ENCODE measurements at places on chromosomes 4 and X. TPM values are rescaled to one million over a fixed set of nuclear protein-coding genes. Genes with fewer than 3 reads are reported as not detected.

TASL gene
- total RNA-seq = 0.75 TPM

HOPX gene
- total RNA-seq = 5.9 TPM

FAM9C gene
- not detected for total RNA-seq

SSX4 gene
- not detected for total RNA-seq

AFF2 gene
- total RNA-seq = 5.9 TPM

CLNK gene
- total RNA-seq = 0.17 TPM

NEK1 gene
- 9.5 TPM for total RNA-seq

DGAT2L6 gene
- total RNA-seq = not detected

BRS3 gene
- not detected for total RNA-seq

AGA gene
- 14.6 TPM for total RNA-seq

- H3K36me3 ChIP-seq = no peaks in the 10 kb centered on the region
- H3K4me1 ChIP-seq = peaks cover under 1% of the 10 kb centered on the region
- no peak overlapping the region for H3K4me3 ChIP-seq
Measured at GRCh38 chrX:152918707-152919106, 20.8 kb downstream of the ZNF185 start.

DNA sequence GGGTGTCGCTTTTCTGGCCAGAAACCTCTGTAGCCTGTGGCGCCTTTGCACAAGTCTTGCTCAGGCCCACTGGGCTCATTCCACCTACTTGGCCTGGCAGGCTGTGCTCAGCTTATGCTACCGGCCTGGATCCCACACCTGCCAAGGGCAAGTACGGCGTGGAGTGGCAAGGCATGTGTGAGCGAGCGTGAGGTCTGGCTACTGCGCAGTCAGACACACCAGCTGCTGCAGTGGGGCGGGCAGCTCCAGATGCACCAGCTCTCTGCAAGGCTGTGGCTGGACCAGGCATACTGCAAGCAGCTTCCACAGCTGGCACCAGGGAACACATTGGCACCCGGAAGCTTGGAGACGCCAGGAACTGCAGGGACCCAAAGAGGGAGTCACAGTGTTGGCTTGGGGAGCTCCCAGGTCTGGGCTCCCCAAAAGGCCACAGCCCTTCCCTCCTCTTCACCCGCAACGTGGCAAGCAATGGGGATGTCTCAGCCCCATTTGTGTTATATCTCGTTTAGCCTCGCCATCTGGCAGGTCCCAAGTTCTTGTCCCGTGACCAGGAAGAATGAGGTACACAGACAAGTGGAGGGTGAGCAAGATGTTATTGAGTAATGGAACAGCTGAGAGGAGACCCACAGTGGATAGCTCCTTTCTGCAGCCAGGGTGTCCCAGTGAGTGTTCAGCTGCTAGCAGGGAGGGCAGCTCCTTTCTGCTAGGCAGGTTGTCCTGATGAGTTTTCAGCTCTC, 3.8 kb upstream of the FBXW7 start:
- no peak for DNase-seq
- no peaks in the 10 kb centered on the region for H3K27me3 ChIP-seq
- no peak overlapping the region for H3K27ac ChIP-seq
- no peak overlapping the region for H3K4me3 ChIP-seq

DNA sequence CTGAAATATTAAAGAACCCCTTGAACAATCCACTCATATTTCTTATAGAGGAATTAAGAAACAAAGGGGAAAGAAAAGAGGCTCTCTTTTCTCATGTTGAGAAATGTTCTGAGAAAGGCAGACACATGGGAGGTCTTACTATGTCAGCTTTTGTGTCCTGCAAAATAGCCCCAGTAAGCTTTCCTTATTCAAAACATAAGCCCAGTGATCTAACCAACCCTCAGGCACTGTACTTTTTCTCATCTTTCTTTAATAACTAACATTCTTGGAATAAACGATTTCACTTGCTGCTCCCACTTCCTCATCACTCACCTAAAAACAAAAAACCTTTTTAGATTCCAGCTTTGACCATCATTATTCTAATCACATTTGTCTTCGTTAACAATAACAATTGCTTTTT, 115.9 kb downstream of the GLRA3 start:
- no peaks in the 10 kb centered on the region for H3K27me3 ChIP-seq
- no peak overlapping the region for H3K27ac ChIP-seq
- no peak for DNase-seq
- no peaks in the 10 kb centered on the region for H3K36me3 ChIP-seq
- H3K4me1 ChIP-seq = no peaks in the 10 kb centered on the region

- H3K4me1 ChIP-seq = peaks cover 41% of the 10 kb centered on the region
- H3K4me3 ChIP-seq = peak within 1 kb of the TSS; percentile 69
- DNase-seq = peak; percentile 58
- H3K27ac ChIP-seq = peak within 1 kb of the TSS; percentile 74
- H3K27me3 ChIP-seq = no peaks in the 10 kb centered on the region
Measured at GRCh38 chrX:40097504-40098263, at the start of gene BCOR. Gene BCOR (minus strand): TSS chrX:40097958. CDS start chrX:40077929, 20,029 bp downstream.

DNA sequence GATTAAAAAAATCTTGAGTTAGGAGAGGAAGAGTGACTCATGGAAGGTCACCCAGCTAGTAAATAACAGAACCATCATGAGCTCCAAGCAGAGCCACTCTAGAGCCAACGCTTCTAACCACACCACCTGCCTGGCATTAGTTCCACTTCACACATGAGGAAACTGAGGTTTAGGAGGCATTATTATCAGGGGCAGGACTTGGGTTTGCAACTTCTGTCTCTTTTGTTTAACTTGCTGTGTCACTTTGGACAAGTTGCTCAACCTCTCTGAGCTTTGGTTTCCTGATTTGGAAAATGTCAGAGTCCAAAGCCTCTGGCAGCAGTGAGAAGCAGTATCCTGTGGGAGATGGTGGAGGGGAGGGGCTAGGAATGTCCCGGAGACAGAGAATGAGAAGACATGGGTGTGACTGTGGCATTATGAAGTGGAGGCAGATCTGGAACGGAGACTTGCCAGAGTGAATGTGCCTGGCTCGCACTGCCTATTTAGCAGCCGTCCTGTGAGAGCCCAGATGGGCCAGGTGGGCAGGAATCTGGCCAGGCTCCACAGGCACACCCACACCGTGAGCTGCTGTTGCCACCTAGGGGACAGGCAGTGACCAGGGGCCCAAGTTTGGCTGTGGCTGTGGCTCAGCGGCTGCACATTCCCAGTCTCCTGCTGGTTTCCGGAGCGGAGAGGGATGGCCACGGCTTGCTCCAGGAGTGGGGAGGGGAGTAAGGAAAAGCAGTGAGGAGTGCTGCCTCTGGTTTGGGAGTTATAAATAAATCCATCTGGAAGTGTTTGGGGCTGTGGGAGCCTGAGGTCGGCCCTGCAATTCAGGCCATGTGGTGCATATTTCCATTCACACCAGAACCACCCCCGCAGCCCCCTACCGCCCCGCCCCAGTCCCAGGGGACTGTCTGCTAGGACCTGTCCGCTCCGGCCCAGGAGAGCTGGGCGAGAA, 93.4 kb downstream of the NHSL2 start:
- H3K36me3 ChIP-seq = no peaks in the 10 kb centered on the region
- no peak overlapping the region for H3K4me3 ChIP-seq
- DNase-seq = no peak
- no peaks in the 10 kb centered on the region for H3K27me3 ChIP-seq

DNA sequence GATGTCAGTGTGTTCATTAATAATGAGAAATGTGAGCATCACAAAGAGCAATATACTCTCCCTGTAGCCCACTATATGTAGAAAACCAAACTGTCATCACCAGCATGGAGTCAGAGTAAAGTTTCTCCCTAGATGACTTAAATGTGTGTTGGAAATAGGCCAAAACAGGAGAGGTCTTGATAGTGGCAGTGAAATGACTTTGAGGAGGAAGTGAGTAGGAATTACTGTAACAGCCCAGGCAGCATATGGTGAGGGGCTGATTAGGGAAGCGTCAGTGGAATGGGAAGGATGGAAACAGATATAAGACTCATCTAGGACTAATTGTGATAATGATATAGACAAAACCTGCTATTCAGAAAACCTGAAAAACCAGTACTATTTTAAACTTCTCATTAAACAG, 83.9 kb downstream of the ATXN3L start:
- DNase-seq = no peak
- no peaks in the 10 kb centered on the region for H3K36me3 ChIP-seq
- no peaks in the 10 kb centered on the region for H3K4me1 ChIP-seq
- no peak overlapping the region for H3K4me3 ChIP-seq
- no peaks in the 10 kb centered on the region for H3K27me3 ChIP-seq
- no peak overlapping the region for H3K27ac ChIP-seq

GRCh38 chrX:68115371-68115770, 317.9 kb downstream of the OPHN1 start:
- H3K27me3 ChIP-seq = no peaks in the 10 kb centered on the region
- H3K4me1 ChIP-seq = no peaks in the 10 kb centered on the region
- no peak overlapping the region for H3K27ac ChIP-seq
- no peak for DNase-seq
- H3K4me3 ChIP-seq = no peak overlapping the region

GRCh38 chr4:24278693-24279092, 305.7 kb downstream of the DHX15 start:
- no peaks in the 10 kb centered on the region for H3K27me3 ChIP-seq
- DNase-seq = no peak
- no peaks in the 10 kb centered on the region for H3K36me3 ChIP-seq
- H3K4me1 ChIP-seq = no peaks in the 10 kb centered on the region
- H3K4me3 ChIP-seq = no peak overlapping the region
- no peak overlapping the region for H3K27ac ChIP-seq

- no peaks in the 10 kb centered on the region for H3K36me3 ChIP-seq
- H3K4me3 ChIP-seq = no peak overlapping the region
- H3K4me1 ChIP-seq = no peaks in the 10 kb centered on the region
- no peak for DNase-seq
- no peak overlapping the region for H3K27ac ChIP-seq
Measured at GRCh38 chr4:8506006-8506372, 65.4 kb downstream of the TRMT44 start.

DNA sequence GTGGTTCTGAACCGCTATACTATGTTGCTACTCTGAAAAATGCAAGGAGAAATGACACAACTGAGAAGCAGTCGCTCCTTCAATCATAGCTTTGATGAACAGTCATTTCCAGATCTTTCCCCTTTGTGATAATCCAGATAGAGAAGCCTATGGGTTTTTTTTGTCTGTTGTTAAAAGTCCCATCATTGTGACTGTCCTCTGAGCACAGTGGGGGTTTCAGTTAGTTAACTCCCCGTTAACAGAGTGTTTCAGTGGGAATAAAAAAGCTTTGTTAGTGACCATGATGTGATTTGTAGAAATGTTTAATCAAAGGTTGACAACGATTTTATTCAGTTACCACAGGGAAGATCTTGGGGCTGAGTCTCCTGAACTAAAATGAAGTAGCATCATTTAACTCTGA, 176.2 kb upstream of the MAOA start:
- no peak for DNase-seq
- no peaks in the 10 kb centered on the region for H3K27me3 ChIP-seq
- H3K27ac ChIP-seq = no peak overlapping the region

- H3K27ac ChIP-seq = no peak overlapping the region
- H3K27me3 ChIP-seq = peaks cover 40% of the 10 kb centered on the region
- H3K36me3 ChIP-seq = no peaks in the 10 kb centered on the region
- peaks cover 5% of the 10 kb centered on the region for H3K4me1 ChIP-seq
- no peak for DNase-seq
- no peak overlapping the region for H3K4me3 ChIP-seq
Measured at GRCh38 chr4:78553043-78553396, 1.4 kb downstream of the ANXA3 start.

DNA sequence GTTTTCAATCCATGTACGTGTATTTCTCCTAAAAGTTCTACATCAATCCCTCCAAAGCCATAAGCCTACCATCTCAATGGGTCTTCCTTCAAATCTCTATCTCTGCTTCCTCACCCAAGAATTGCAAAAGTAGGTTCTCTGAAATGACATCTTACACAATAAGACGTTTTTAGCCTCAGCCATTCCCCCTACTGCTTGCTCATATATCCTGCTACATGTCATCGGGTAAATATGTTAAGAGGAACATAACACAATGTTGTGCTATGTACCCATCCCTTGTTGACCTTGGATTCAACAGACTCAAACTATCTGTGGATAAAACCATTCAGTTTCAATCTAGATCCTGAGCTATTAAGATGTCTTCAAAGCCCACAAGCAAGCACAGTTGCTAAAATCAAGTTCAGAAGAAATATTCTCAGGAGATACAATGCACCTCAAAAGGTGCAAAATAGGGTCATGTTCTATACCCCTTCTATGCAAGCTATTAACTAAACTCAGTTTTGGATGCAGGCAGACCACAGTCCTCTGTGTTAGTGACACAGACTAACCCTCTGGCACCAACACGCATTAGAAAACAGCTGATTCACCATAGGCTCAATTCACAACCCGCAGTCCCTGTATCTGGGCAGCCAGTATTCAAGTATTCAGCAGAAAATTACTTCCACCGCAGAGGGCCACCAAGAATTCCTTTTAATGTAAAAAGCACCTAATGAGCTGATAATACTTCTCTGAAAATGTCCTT, 56.8 kb downstream of the CD99L2 start:
- no peaks in the 10 kb centered on the region for H3K4me1 ChIP-seq
- H3K36me3 ChIP-seq = no peaks in the 10 kb centered on the region
- no peak for DNase-seq

DNA sequence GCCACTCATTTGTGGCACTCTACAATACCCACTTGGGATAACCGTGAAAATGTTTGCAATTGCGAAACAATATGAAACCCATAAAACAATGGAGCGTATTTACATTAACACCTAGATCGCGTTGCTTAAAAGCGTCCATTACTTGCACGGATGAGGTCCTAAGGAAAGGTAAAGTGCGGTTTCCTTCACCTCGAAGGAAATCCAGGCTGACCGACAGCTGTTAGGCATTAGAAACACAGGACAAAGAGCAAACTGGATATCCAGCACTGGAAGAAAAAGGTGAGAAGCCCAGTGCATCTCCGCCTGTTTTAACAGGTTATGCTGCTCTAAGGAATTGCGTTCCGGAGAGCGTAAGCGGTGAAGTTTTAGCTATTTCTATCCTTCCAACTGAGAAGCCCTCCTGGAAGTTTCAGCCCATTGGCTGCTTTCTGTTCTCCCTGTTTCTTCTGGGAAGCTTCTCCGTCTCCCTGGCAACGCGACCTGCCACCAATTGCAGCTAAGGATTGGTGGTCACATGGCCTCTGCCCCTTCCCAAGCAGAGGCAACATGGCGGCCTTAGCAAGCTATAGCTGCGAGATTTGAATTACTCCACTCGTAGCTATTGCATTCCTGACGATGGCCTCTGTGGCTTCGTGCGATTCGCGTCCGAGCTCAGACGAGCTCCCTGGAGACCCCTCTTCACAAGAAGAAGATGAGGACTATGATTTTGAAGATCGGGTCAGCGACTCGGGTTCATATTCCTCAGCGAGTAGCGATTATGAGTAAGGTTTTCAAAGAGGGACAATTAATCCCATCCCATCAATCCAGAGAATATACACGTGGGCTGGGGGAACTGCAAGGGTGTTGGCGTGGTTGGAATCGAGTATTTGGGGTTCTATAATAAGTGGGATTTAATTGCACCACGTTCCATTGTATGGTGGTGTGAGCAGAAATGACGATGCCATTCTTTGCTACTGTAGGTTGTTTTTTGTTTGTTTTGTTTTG, at the start of gene INTU:
Gene INTU (plus strand): TSS at position 538 of the 984 bp plus-strand sequence. CDS start 78 bp downstream, at position 616.
- peaks cover 8% of the 10 kb centered on the region for H3K4me1 ChIP-seq
- H3K4me3 ChIP-seq = peak within 1 kb of the TSS; percentile 53
- no peaks in the 10 kb centered on the region for H3K36me3 ChIP-seq
- peaks cover 14% of the 10 kb centered on the region for H3K27me3 ChIP-seq

- H3K27me3 ChIP-seq = no peaks in the 10 kb centered on the region
- H3K27ac ChIP-seq = no peak overlapping the region
- no peaks in the 10 kb centered on the region for H3K4me1 ChIP-seq
- H3K36me3 ChIP-seq = no peaks in the 10 kb centered on the region
- DNase-seq = no peak
- no peak overlapping the region for H3K4me3 ChIP-seq
Measured at GRCh38 chr4:107432451-107432850, 287.6 kb downstream of the PAPSS1 start.

All from CD4-positive, alpha-beta T cell (primary cell).